ENCODE measurements at places on chromosomes 2 and 18.

DNA sequence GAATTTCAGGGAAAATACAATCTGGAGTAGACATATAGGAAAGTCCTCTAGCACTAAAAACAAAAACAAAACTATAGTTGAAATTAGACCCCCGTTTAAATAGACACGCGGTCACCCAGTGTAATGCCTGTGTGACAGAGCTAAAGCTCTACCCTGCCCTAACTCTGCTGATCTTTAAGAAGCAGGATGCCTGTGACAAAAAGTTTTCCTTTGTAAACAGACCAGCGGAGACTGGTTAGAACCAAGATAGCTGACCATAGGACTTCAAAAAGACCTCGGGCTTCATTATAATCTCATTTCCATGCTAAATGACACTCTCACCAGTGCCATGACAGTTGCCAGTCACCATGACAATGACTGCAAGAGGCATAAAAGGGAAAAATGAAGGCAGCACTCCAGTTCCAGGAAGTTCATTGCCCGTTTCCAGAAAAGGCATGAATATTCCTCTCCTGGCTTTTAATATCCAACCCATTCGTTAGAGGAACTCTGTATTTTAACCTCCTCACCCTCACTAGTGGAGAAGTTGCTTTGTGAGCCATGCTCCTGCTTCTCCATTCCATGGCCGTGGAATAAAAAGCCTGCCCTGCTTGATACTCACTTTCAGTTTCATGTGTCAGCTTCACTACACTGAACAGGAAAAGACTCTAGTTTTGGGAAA lies 157.2 kb upstream of the COPS8 start:
- no peak for DNase-seq

DNA sequence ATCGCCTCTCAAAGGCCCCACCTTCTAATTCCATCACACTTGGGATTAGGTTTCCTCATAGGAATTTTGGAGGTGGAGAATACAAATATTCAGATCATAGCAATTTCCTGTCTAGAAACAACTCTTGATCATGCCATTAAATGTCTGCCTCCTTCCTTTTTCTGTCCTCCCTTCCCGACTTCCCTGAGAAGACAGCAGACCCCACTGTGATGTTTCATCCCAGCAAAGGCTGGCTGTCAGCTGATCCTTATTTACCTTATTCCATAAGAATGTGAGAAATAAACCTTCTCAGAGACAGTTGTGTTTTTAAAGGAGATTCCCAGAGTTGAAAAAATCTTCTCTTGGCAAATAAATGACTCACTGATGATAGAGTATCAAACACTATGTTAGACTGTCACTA lies 133.9 kb downstream of the TDRD15 start:
- no peak for DNase-seq

DNA sequence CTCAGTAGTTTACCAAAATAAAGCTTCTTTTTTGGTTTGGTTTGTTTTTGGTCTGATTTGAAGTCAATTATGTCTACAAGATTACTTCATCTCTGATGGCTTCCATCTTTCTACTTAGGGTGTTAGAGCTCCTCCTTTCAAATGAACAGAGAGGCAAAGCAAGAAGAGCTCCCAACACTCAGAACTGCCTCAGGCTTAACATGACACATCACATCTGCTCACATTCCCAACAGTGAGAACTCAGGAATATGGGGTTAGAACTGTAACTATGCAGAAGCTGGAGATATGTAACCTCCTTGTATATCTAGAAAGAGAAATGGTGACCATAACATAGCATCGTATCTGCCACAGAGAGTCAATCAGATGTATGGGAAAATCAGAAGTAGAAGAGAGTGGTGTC lies 11.4 kb upstream of the LRATD1 start:
- DNase-seq = no peak

- no peak for DNase-seq
These were observed 114.1 kb downstream of the CRIM1 start for GRCh38 chr2:36469710-36470109.

DNA sequence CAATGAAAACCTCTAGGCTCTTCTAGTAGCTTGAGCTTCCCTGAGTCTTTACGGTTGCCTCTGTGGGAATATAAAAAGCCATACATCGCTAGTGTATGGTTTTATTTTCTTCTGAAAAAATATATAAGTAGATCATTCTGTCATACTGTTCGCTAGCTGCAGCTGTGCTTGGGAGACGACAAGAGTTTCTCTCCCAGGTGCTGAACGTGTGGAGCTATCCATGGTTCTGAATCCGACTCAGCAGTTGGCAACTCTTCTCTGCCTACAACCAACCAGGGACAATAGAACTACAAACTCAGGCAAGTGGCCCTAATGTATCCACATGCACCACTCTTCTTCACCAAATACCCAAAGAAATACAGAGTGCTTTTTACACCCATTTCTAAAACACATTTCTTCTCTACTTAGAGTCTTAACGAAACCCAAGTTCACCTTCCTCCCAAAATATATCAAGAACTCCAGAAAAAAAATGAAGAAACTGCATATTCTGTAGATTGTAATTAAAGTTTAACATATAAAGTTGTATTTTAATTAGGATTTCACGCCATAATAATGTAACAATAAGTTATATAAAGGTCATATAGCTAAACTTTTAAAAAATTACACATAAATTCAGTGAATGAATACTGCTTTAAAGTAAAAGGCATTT lies 2.2 kb upstream of the KCNH7 start:
- DNase-seq = no peak

GRCh38 chr2:132497591-132497990 lies 81.0 kb downstream of the GPR39 start:
- no peak for DNase-seq

- DNase-seq = no peak
These were observed 16.2 kb downstream of the SS18 start for GRCh38 chr18:26074246-26074645.

DNA sequence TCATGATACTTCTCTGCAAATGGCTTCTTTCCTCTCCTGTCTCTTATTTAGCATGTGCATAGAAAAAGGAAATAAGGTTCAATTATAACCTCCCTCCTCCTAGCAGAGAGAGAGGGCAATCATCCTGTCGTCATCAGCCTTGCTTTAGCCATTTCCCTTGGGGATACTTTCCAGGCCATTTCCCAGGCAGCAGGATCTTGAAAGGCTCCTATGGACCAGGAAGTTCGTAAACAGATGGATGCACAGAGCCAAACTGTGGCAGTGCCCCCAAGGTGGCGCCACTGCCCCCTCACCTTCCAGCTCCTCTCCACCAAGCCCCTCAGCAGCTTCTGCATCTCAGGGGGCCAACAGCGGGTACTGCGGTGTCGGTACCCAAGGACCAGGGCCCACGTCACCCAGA lies 157.4 kb downstream of the DTNA start:
- DNase-seq = no peak

DNA sequence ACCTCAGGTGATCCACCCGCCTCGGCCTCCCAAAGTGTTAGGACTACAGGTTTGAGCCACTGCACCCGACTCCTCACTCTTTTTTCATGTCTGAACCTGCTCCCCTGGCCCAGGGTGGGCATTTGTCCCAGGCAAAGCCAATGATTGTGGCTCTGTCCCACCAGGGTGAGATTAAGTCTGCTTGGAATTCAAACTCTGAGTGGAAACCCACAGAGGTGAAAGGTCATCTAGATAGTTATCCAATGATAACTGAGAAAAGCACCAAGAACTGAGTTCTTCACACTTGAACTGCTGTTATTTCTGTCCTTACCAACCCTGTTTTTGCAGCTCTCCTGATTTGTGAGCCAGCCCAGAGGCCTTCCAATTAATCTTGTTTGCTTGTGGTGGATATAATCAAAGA lies 62.4 kb upstream of the ACVR1 start:
- DNase-seq = no peak

DNA sequence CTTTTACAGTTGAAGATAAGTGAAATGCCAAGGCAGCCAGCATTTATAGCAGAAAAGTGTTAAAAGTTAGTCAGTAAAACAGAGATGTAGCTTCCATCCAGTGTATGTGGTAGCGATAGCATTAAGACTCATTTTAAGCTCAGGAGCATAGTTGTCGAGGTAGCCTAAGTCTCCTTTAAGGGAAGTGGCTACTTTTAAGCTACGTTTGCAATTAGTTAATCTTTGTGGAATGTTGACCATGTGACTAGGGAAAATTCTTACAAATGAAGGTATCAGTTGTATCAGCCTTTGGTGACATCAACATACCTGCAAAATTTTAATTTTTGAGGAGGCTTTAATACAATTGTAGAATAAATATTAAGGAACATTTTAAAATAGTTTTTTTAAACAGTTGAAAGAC lies 61.9 kb downstream of the LHCGR start:
- DNase-seq = no peak

DNA sequence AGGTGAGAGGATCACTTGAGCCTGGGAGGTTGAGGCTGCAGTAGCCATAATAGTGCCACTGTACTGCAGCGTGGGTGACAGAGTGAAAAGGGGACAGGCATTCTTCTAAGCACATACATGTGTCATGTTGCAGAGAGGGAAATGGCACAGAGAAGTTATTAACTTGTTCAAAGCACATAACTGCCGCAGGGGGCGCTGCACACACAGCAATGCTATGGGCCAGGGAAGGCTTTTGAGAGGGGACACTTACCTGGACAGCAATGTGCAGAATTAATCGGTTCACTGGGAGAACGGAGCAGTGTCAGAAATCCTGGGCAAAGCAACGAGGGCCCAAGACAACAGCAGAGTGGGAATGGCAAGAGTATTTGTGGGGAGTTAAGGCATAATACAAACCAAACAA lies 2.4 kb downstream of the SCYGR8 start:
- no peak for DNase-seq

- DNase-seq = no peak
These were observed 82.0 kb upstream of the PPM1B start for GRCh38 chr2:44086629-44087028.

DNA sequence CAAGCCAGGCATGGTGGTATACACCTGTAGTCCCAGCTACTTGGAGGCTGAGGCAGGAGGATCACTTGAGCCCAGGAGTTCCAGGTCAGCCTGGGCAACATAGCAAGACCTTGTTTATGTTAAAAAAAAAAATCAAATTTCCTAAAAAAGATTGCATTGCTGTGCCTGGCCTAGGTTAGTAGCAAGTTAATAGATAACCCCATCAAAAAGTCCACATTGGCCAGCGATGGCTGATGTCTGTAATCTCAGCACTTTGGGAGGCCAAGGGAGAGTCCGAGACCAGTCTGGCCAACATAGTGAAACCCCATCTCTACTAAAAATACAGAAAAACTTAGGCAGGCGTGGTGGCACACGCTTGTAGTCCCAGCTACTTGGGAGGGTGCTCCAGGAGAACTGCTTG lies 38.7 kb downstream of the PARD6G start:
- DNase-seq = no peak

- DNase-seq = no peak
These were observed 12.4 kb upstream of the CHRNA1 start for GRCh38 chr2:174776675-174777074.

DNA sequence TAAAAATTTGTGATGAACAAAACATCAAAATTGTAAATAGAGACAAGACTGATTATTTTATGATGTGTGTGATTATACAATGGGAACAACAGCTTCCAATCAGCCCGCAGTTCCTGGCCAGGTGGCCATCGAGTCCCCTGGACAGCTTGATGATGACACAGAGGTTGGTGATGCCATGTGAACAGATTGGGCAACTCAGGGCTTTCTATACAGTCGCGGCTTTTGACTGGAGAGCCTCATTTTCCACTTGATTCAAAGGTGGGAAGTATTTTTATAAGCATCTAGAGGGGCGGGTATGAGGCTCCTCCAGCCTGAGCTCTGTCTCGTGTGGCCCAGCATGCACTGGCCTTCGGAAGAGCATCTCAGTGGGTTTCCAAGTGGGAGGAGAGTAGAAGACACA lies 14.9 kb upstream of the HPCAL1 start:
- DNase-seq = no peak

DNA sequence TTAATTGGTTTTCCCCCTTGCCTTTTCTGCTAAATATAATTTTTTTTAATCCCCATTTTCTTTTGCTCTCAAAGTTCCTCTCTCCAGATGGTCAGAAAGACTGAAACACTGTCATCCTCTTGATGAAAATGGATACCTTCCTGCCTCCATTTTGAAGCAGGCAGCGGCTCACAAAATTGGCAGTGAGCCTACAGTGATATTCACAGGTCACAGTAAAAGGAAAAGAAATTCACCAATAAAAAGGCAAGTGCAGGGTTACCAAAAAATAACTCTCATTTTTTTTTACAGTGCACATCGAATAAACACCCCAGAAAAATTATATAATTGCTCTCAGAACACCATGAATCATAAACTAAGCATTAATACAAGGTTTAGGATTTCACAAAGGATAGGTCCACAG lies 307.5 kb downstream of the TCF4 start:
- DNase-seq = no peak

GRCh38 chr18:68679528-68679927 lies 35.4 kb downstream of the TMX3 start:
- no peak for DNase-seq

DNA sequence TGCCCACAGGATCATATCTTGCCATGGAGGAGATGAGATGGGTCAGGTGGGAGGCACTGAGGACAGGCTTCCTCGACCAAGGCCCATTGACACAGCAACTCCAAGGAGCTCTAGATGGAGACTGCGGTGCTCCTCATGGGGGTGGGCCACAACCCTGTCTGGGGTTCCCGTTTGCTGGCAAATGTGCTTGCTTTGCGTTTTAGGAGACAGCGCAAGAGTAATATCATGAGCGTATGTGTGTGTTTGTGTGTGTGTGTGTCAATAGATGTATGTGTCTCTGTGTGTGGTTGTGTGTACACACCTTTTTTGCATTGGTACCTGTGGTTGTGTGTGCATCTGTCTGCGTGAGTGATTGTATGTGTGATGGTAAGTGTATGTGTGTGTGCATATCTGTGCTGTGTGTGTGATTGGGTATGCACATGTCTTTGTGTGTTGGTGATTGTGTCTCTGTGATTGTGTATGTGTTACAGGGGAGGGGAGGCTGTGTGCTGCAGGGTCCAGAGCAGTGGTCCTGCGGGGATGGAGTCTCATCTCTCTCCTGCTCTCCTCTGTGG lies 4.4 kb downstream of the FBLN7 start:
- no peak for DNase-seq

DNA sequence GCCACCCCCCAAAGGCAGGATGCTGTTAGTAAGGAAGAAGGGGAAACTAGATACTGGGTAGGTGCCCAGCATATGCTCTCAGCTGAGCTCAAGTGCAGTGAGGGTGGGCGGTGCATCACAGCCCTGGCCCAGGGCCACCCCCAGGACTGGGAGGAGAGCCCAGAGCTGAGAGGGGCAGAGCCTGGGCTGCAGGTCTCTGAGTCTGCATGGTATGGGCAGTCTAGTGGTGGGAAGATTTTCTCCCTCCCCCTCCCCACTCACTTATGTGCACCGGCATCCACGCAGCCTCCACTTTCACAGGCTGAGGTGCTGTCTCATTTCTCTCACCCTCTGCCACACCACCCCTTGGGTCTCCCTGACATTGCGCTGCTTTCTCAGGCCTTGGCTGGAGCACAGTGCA lies 48.5 kb upstream of the CAB39 start:
- no peak for DNase-seq

DNA sequence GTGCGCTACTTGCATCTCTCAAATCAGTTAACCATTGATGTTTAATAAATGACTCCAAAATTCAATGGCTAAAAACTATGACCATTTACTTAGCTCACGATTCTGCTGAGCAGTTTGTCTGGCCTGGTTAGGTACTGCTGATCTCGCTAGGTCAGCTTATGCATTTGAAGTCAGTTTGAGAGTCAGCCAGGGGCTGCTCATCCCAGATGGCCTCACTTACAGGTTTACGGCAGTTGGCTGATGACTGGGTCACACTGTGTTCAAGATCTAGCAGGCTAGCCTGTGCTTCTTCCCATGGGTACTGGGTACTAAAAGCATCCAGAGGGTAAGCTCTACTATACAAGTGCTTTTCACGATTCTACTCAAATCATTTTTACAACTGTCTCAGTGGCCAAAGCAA lies 122.1 kb downstream of the DLGAP1 start:
- DNase-seq = no peak

All from activated T-cell treated with anti-CD3 and anti-CD28 coated beads for 24 hours (primary cell).